Spinal cord (tissue), 10 donors: ENCODE measurements at places on chromosomes 11 and 22.

DNA sequence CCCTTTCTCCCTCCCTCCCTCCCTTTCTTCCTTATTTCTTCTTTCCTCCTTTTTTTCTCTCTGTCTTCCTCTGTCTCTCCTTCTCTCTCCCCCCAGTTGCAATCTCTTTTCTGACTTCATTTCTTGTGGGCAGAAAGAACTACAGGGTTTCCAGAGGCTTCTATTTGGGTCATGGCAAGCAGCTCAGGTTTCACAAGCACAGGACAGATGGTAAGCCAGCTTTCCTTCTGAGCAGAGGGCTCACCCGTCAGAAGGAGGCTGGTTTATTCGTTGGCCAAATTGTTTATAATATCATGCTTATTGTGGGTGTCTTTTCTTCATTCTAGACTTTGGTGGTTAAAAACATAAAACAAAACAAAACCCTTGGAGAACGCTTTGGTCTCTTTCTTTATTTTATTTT is 58.9 kb upstream of the CLMP start:
- no peak for DNase-seq

DNA sequence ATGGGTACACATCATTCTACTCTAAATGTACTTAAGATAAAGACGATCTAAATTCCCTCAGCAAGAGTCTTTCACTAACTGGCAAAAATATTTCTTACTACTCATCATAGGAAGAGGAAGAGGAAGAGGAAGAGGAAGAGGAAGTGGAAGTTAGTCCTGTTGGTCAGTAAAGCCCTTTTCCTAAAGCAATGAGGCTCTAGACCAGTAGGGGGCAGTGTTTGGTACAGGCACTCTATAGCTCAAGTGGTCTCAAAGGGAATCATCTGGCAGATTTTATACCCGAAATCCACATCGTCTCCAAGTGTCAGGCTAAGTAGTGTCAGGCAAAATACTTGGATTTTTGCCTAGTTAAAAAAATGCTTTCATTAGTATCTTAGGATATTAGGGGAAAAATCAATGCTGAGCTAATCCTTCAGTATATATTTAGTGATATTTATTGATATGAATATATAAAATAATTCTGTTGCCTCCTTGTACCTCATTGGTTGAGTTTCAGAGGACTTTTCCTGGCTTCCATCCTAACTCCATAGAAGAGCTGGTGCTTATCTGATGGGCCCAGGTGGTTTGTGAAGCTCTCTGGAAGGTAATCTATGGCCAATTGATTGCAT is 7.7 kb downstream of the BLID start:
- DNase-seq, result no peak

DNA sequence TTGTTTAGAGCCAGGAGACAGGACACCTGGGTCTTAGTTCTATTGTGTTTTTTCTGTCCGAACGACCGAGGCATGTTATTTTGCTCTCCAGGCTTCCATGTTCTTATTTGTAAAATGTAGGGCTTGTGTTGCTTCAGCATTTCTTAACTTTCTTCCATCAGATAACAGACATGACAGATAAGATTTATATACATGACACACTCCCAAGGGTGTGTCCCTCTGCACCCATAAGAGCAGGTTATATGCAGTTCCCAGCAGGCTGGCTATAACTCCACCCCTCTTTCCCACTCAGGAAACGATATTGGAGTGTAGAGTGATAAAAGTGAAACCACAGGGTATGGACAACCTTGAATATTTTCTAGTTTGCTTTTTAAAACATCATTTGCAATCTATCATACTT is 65.8 kb downstream of the APIP start:
- DNase-seq, result no peak

GRCh38 chr11:76680518-76681425 is 10.2 kb upstream of the LRRC32 start:
- peak; percentile 86 for DNase-seq

DNA sequence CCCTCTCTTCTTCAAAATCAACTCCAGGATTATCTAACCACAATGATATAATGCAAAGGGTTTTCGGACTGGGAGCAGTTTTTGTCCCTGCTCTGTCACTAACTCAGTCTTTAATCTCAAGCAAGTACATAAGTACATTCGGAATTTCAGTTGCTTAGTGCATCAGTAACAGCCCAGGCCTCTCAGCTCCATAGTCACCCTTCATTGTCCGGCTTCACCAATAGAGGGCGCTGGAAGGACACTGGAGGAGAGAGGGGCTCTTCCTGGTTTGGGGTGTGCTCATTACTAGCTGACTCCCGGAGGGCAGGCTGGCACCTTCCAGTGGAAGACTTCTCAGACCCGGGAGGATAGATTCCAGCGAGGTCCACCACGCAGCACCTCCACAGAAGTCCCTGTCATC is 90.4 kb upstream of the PDGFD start:
- peak; percentile 4 for DNase-seq

DNA sequence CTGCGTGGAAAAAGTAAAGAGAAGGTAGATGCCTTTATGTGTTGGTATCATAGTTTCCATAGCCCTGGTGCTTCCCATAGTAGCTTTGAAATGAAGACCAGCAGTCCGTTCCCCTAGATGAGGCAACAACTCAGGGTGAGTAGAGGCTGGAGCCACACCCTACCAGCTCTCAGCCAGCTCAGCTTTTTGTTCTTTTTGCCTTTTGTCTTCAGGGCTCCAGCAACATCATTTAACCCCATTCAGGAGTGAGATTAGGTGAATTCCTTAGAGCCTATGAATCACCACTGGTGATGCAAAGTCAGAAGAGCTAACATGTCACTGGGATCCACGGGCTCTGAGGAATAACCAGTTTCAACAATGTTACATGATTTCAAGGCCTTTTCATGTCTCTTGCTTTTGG is 14.0 kb upstream of the SESN3 start:
- no peak for DNase-seq

DNA sequence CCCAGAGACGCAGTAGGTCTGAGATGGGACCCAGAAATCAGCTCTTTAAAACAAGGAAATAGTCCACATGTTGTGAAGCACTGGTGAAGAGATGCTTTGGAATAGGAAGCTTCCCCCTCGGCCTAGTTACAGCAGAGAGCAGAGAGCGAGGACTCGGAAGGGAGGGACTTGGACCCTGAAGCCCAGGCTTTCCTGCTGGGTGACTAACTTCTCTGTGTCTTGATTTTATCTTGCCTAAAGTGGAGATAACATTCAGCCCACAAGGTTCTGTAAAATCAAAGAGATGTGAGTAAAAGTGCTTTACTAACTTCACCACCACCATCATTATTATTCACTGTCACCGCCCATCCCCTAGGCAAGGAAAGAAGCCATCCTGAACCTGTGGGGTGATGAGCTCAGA is 58.4 kb downstream of the THAP12 start:
- DNase-seq, result no peak
